Choroid plexus epithelial cell (primary cell): ENCODE measurements at places on chromosomes 2 and 18.

DNA sequence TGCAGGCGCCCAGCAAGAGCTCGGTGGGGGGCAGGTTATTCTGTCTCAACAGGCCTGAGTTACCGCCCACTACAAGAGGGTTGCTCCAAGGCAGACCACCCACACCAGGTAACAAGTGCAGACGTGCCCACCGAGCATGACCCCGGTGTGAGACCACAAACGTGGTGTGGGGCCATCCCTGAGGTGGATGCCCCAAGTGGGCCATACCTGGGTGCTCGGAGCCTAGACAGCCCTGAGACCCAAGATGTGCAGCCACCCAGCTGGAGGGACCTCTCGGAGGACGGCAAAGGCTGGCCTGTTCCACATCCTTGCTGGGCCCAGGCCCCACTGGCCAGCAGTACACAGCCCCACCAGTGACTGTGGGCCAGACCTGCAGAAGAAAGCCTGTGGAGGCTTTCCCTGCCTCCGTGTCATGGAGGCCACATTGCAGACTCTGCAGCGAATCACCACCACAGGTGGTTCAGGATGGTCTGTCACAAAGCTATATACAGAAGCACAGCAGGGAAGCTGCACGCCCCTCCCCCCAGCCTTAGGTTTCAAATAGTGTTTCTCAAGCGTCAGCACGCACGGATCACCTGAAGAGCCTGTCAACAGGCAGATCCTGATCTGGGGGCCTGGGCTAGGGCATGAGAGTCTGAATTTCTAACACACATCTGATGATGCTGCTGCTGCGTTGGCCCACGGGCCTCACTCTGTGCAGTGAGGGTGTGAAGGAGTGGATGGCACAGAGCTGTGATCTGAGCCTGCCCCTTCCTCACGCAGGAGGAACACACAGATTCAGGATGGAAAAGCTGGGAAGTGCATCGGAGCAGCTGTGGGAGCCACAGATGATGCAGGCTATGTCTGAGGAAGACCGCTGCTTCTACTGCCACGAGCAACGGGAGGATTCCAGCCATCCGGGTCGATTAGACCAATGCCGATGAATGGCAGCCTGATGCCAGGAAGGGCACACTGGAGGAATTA, 96.8 kb downstream of the UXS1 start:
- no peak for DNase-seq

GRCh38 chr2:36664696-36665076, 31.8 kb upstream of the VIT start:
- DNase-seq = no peak

GRCh38 chr2:149703281-149703680, 115.7 kb upstream of the MMADHC start:
- DNase-seq = peak; percentile 11

- DNase-seq = no peak
Measured at GRCh38 chr2:147177071-147177857, 667.6 kb upstream of the ACVR2A start.
